ENCODE measurements at places on chromosomes 7 and 10.

DNA sequence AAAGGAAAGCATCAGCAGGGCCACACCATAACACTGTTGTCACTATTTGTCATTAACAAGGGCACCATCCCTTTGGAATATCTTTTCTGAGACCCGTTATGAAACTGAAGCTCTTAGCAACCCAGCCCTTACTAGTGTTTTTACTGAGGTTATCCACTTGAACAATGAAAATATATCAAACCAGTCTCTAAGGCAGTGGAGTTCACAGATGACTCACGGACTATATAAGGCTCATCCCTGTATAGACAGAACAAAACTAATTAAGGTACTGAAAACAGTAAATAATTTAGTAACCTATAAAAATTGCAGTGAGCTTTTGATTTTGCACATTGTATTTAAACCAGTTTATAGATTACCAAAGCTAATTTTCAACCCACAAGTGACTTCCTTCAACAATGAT, 196.0 kb downstream of the ELAPOR2 start:
- no peak for DNase-seq

GRCh38 chr10:50469288-50469687, 154.5 kb downstream of the SGMS1 start:
- DNase-seq = peak; percentile 12

- DNase-seq = no peak
Observed at GRCh38 chr7:81267508-81267907, 348.7 kb upstream of the SEMA3C start.

GRCh38 chr7:46290374-46291049, 369.4 kb upstream of the IGFBP3 start:
- no peak for DNase-seq

Measured in AG08396 (cell line).